Caki2 (cell line): ENCODE measurements at places on chromosomes 3 and 15. TPM values are rescaled to one million over a fixed set of nuclear protein-coding genes. Genes with fewer than 3 reads are reported as not detected.

GRCh38 chr15:62413786-62414185 is 248.7 kb upstream of the C2CD4B start:
- no peak for DNase-seq

DNA sequence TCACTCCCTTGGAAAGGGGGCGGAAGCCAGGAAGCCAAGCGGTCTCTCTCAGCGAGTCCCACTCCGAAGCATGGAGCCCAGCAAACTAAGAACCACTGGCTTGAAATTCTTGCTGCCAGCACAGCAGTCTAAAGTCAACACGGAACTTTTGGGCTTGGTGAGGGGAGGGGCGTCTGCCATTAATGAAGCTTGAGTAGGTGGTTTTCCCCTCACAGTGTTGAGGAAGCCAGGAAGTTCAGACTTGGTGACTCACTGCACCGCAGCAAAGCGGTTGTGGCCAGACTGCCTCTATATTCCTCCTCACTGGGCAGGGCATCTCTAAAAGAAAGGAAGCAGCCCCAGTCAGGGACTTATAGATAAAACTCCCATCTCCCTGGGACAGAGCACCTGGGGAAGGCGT is 665.4 kb upstream of the CBLB start:
- peak; percentile 21 for DNase-seq

Gene B3GNT5
- total RNA-seq: 7.9 and 8.0 TPM in 2 replicates

GRCh38 chr15:98856532-98856907 is 151.1 kb downstream of the PGPEP1L start:
- DNase-seq: no peak

DNA sequence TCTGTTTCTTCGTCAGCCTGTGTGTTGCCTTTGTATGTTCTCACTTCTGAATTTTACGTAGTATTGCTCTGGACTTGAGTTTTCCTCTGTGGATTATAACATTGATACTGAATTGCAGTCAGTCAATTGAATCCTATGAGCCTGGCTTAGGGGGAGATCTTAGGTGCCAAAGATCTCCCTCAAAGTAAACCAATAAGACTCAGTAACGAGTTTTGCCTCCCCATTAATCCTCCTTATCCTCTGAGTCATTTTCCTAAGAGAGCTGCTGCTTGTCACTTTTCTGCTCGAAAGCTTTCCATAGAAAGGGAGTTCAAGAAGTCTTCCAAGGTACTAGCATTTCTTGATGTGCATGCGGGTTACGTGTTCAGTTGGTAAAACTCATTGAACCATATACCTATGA is 126.4 kb downstream of the CHDH start:
- DNase-seq: no peak

DNA sequence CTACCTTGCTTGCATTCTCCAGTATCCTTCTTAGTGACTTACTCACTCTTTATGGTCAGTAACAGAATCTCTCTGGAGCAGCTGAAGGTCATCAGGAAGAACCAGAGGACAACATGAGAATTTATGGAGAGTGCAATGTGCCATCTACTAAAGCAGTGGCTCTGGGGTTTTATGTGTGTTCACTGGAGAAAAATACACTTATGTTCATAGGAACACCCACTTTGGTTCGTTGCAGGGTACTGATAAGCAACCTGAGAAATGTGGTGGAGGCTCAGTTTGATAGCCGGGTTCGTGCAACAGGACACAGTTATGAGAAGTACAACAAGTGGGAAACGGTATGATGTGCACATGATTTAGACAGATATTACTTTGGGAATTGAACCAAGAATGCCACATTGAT is 12.8 kb downstream of the CPB1 start:
- DNase-seq: no peak

Gene SFMBT1
- 2.0 and 3.3 TPM in 2 replicates for total RNA-seq

- no peak for DNase-seq
Observed at GRCh38 chr15:95989392-95989791, 341.1 kb upstream of the NR2F2 start.

DNA sequence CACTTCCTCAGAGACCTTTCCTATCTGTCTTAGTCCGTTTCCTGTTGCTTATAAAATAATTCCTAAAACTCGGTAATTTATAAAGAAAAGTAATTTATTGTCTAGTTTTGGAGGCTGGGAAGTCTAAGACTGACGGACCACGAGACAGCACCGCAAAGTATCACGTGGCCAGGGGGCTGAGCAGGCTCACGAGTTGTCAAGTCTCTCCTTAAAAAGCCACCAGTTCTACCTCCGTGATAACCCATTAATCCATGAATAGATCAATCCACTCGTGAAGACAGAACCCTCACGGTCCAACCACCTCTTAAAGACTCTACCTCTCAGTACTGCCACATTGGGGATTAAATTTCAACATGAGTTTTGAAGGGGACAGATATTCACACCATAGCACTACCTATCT is 821 bp downstream of the LINS1 start:
- no peak for DNase-seq
